ENCODE measurements at places on chromosomes 4 and X.

GRCh38 chr4:1116838-1117237 lies 3.5 kb upstream of the RNF212 start:
- no peak for DNase-seq

- no peak for DNase-seq
Measured at GRCh38 chrX:41409006-41409405, 38.1 kb upstream of the NYX start.

DNA sequence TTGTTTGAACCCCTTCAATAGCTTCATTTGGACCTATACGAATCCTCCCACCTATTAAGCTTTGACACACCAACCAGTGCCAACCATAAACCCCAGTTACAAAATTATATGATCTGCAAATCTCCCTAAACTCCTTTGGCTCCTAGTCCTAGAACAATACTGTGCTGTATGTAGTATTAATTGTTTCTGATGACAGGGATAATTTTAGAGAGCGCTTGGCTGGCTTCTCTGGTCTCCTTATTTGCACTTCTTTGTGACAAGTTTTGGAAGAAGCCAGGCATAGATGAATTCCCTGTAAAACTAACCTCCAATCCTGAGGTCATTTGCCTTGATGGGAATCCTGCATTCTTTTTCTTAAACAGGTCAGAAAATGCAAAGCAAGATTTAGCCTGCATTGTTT lies 433.0 kb downstream of the PPARGC1A start:
- no peak for DNase-seq

DNA sequence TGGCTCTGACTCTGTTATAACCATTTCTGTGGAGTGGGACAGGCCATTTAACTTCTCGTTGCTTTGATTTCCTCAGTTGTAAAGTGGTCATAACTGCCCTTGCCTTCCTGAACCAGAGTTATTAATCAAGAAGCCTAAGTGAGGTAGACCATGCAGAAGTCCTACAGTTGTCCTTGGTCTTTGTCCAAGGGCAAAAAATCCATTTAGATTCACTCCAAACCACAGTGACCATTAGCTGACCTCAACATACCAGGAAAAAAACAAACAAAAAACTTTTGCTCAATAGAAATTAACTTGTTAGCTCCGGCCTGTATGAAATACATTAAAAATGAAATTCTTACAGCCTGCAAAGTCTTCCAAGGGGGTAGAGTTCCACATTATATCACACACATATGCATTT lies 52.7 kb downstream of the TBC1D9 start:
- no peak for DNase-seq

- no peak for DNase-seq
Measured at GRCh38 chr4:75673959-75674328, 733 bp upstream of the G3BP2 start.

DNA sequence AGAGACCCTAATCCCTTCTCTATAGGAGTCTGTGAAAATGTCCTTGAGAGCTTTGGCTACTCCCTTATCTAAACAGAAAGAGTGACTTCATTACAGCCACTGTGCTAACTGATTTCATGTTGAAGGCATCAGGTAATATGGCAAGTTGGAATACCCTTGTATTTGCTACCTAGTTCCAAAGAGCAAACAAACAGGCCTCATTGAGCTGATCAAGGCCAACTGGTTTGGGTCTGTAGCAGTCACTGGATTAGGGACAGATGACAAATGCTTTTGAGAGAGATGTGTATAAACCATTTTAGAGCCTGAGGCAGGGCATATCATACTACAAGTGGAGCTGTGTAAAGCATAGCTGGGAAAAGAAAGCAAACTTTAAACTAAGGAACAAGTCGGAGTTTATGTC lies 22.9 kb upstream of the PDLIM5 start:
- no peak for DNase-seq

DNA sequence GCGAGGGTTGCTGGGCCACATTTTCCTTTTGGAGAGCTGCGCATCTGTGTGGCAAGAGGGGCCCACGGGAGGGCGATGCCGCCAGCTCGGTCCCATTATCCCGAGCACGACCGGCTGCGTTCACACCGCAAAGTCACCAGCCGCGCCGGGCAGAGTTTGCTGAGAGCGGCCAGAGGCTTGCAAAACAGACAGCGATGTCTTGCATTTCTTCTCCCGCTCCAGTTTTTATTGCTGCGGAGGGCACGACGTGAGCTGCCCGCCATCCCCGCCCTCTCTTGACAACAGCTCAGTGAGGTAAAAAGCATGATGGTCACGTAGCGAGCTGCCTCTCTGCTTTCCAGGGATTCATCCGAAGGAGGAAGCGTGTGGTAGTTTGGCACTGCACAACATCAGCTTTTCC lies 102.1 kb upstream of the TENM3 start:
- DNase-seq = no peak

GRCh38 chrX:150692831-150693724 lies at the start of gene MTMR1:
Gene MTMR1, plus strand, starts transcription at chrX:150693396. Its CDS starts 135 bp downstream, at chrX:150693531.
- DNase-seq = no peak

DNA sequence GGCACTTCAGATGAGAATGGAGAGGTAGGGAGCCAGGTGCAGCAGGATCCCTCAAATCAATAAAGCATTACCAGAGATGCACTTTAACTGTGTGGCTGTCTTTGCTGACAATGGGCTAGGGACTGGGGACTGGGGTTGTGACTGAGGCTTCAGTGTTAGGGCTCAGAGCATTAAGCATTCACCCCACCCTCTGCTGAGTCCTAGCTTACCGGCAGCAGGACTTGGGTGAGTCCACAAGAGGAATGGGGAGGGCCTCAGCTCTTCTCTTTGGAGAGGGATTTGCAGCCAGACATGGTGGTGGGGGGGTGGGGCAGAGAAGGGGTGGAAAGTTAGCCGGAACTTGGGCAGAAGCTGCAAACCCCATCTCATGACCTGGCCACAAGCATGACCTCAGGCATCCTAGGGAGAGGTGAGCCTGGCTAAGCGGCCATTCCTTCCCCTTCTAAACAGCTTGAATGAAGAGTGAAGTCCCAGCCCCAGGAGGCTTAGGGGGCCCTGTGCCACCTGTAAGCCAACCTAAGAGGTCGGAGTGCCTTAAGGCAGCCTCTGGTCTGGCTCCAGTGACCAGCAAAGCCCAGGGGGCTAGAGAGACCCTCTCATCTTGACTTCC lies 78.4 kb downstream of the STARD8 start:
- DNase-seq = no peak

DNA sequence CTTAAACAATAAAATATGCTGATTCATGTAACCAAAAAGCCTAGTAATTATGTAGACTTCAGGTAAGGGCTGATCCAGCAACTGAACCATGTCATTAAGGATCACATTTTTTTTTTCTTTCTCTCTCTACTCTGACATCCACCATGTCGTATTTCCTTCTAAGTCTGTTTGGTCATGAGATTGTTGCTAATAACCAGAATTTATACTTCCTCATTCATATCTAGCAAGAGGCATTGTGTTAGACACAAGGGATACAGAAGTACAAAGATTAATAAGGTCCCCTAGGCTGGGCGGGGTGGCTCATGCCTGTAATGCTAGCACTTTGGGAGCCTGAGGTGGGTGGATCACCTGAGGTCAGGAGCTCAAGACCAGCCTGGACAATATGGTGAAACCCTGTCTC lies 24.1 kb downstream of the PHEX start:
- DNase-seq = no peak

- no peak for DNase-seq
Measured at GRCh38 chr4:152408514-152409327, 127.2 kb downstream of the FBXW7 start.

DNA sequence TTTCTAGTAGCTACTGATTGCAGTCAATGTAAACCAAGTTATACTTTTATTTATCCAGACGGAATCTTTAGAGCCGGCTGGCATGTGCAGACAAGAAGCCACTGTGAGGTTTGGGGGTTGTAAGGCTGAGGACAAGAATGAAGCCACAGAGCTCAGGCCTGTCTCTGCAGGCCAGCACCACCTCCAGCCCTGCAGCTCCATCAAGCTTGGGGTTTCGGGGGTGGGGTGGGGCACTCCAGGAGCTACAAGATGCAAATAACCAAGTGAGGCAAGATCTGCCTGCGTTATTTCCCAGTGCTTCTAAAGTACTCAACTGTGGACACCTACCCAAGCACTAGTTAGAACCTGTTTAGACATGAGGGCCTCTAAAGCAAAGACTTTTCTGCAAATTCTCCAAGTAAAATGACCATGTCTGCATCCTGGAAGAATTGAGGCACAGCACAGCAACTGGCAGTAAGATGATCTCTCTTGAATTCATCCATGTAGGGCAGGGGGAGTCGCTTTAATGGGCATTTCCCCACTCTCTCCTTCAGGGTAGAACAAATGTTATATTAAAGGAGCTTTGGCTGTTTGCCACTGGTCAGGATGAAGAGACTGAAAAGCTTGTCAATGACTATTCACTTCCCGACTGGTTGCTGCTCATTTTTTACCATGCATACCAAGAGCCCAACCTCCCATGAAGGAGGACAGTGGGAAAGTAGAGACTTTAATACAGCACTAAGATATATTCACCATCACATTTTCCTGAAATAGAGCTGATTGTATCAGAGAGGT lies 222.5 kb downstream of the MGST2 start:
- DNase-seq = no peak

DNA sequence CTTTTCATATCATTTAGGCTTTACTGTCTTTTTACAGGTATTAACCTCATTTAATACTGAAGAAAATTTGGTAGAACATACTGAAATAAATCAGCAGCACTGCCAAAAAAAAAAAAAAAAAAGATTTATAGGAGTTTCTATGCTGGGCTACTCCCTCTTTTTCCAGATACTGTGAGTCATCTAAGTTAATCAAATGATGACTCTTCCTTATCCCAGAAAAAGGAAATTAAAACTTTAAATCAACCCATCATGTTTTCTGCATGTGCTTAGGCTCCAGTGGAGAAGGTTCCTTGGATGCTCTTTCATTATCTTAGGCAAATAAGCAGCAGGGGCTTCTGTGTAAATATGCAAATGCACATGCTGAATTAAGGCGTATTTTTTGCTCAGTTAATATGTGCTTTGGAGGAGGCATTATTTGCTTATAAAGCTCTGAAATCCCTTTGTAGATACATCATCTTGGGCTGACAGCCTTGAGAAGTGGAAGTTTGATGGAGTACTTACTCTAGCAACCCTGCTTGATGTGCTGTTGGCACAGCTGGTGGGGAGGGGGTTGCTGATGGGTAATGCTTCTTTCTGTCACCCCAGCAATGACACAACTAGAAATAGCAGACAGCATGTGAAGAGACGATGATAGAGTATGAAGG lies 136.1 kb downstream of the C4orf33 start:
- DNase-seq = no peak

DNA sequence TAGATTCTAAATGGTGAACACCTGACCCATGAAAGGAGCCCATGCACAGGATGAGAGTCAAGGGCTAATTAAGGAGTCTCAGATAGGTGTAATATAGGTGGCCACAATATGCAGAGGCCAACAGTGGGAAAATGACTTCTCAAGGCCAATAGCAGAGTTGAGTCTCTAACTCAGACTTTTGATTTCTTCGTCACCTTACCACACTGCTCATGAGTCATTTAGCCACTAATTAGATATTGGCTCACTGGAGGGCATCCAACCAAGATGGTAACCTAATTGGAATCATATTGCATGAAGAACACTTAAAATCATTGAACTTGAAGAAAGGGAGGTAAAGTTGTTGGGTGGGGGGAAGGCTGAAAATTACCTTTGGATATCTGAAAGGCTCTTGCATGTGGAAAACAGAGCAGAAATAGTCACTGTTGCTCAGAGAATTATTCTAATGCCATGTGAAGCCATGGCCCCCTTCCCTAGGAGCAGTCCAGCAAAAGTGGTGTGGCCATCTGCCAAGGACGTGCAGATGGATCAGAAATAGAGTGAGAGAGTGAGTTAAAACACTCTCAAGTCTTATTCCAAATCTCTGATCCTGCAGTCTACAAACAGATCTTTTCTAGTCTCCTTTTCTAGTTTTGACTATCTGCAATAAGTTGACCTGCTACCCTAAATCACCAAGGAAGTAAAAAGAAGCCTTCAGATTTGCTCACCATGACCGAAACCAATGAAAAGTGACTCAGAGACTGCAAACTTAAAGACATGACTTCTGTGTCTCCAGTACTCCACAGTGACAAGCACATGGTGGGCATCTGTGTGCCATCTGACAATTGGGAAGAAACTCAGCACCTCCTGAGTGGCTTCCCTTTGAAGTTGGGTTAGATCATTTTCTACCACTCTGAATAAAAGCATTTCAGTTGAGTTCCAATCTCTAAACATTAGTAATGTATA lies 93.9 kb upstream of the C1QTNF7 start:
- DNase-seq = no peak

DNA sequence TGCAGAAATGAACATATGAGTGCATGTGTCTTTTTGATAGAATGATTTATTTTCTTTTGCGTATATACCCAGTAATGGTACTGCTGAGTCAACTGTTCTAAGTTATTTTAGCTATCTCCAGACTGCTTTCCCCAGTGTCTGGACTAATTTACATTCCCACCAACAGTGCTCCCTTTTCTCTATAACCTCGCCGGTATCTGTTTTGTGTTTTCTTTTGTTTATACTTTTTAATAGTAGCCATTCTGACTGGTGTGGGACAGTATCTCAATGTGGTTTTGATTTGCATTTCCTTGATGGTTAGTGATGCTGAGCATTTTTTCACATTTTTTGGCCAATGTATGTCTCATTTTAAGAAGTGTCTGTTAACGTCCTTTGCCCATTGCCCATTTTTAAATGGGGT lies 218.6 kb upstream of the KCNIP4 start:
- DNase-seq = no peak

DNA sequence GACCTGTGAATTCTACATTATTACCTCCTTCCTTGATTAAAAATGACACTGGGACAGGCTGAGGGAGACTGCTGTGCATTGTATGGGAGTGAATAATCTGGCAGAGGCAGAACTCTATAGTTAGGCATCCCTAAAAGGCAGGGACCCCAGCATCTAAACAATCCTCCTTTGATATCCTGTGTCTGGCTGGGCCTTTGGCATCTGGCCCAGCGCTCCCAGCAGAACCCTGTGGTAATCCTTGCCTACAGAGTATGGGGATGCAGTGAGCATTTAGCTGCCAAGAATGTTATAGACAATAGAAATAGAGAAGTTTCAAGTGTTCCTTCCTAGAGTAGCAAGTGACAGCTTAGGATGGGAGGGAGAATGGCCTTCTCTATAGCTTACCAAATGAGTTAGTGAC lies 38.5 kb downstream of the ZCCHC12 start:
- no peak for DNase-seq

DNA sequence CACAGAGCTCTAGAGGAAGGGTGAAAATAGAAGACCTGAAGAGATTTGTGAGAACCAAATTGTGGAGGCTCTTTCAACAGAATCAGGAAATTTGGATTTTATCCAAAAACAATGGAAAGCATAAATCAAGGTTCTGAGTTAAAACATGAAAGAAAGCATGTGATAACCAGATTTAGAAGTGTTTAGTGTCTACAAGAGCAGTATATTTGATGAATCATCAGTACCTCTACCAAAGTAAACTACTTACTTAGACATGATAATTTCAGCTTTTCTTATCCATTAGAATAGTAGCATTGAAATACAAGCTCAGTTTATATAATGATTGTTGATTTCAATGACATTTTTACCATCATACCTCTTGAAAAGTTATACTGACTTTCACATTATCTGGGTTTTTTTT lies 25.9 kb upstream of the INTU start:
- no peak for DNase-seq
